Esophagus squamous epithelium (tissue), 5 donors: ENCODE measurements at places on chromosomes 5 and 9.
A peak's percentile ranks its signal among the peaks of the same experiment; 100 is the strongest.

DNA sequence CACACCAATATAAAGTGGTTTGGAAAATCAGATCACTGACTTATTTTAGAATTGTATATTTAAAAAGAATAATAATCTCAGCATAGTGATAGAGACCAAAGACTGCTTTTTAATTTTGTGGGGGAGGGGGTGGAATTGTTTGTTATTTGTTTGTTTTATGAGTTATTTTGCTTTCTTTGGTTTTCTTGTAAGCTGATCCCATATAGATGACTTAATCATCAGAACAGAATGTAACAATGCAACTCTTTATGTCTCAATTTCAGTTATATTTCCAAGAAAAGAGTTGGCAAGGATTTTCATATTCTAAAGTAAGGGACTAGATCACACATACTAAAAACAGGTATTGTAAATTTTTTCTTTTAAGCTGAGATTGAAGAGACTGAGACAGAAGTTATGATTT is 984.9 kb downstream of the TLE4 start:
- DNase-seq = no peak

- no peak for DNase-seq
These were observed 233.2 kb upstream of the RFX3 start for GRCh38 chr9:3758816-3759576.

DNA sequence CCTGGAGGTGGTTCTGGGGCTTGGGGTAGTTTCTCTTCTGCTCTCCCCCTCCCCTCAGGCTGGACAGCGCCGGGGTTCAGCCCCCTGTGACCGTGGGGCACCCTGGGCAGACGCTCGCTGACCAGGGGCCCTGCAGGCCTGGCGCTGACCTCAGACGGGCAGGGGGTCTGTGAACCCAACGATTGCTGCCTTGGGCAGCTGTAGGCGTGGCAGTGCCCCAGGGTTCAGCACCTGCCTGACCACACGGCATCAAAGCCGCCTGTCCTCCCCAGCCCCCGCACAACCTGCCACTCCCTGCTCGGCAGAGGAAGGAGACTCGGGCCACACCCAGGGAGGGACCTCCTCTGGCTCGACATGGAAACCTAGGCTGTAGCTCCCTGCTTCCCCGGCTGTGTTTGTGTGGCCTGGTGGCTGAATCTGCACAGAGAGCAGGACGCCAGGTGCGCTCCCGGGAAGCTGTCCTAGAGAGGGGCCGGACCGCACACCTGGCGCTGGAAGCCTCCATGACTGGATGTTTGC is 12.2 kb downstream of the LCN12 start:
- DNase-seq = no peak

- no peak for DNase-seq
These were observed 1079.3 kb upstream of the CDH9 start for GRCh38 chr5:28117691-28118090.

DNA sequence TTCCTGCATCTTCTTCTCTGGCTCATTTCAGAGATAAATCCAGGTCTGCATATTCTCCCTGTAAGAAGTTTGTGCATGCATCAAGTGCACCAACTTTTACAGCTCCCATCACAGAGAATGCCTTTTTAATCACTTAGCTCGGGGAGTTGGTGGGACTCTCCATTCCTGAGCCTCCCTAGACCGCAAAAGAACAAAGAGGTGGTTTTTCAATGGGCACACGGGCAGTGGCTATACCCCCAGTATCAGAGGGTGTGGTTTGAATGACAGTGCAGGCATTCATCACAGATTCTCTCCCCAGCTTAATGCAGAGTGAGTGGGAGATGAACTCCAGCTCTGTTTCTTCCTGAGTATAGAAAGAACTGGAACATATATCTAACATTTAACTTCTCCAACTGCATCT is 264.7 kb upstream of the NR4A3 start:
- DNase-seq = no peak

- DNase-seq = no peak
These were observed 125.5 kb downstream of the TENT4A start for GRCh38 chr5:6838736-6839135.

GRCh38 chr5:5387777-5388176 is 34.7 kb upstream of the ICE1 start:
- DNase-seq = no peak

DNA sequence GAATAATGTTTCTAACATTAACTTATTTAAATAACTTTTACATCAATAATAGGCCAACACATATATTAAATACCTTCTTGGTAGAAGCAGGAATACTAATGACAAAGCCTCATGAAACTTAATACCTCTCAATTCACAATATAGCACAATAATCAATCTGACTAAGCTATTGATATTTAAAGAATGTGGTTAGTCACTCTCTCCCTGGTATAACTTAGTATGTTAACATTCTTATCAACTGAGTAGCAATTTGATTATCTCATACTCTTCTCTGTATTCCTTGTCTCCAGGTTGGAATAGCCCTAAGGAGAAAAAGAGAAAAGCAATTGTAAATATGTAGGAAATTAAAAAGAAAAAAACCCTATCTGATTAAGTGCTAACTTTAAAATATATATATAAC is 4.9 kb upstream of the PGGT1B start:
- DNase-seq = no peak

DNA sequence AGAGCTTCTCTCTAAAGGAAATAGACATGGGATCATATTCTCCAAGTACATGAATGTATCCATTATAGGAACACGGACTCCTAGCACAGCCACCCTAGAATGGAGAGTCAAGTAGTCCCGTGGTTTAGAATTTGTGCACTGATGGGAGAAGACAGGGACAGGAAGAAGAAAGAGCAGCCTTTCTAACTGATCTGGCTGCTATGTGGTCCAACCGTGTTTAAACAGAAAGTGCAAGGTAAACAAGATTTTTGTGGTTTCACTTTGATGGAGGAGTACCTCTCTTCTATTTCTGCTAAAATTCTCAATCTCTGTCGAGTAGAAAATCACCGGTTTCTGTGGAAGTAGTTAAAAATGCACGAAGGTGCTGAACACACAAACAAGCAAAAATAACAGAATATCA is 171.3 kb downstream of the ST8SIA4 start:
- DNase-seq = no peak

DNA sequence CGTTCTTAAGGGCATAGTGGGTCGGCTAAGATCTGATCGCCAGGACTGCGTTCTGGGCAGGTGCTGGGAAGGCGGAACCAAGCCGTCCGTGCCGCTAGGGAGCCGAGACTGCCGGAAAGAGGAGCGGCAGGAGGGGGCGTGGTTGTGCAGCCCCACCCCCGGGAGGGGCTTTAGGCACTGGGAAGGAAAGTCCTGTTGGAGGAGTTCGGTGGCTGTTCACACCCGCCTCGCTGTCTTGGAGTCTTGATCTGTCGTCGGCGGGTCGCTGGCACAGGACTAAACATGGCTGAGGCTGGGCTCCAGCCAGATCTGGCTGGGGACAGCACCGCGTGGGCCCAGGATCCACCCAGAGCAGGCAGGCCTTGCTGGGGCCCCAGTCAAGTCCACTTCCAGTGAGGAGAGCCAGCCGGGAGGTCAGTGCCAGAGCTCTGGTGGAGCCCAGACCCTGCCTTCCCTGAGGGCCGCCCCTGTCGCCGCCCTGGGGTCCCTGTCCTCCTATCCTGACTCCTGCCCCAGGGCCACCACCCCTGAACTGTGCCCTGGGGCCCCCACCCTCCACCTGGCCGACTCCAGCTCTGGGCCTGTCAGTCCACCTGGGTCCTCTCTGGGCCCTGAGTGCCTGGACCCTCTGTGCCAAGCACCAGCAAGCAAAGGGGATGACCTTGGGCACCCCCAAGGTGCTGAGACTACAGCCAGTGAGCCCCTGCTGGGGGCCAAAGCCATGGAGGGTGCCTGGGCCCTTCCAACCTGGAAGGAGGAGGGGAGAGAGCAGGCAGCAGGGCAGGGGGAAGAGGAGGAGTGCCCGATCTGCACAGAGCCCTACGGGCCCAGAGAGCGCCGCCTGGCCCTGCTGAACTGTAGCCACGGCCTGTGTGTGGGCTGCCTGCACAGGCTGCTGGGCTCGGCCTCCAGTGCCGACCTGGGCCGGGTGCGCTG is 4.5 kb downstream of the RNF208 start:
- no peak for DNase-seq

DNA sequence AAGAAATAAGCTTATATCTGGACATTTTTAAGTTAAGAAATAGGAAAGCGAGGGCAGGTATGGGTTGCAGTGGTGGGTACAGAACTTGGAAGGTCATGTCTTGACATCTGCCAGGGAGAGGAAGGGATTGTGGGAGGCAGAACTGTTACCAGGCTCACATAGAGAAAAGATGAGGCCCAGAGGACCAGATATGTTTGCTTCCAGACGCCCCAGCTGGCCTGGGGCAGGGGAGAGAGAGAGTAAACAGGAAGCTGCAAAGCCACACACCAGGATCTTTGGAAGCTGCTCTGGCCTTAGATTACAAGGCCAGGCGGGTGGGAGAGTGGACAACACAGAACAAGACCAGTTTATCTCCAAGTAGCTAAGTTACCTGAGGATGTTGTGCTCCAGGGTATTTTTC is 71.2 kb downstream of the MARCHF11 start:
- DNase-seq = no peak

DNA sequence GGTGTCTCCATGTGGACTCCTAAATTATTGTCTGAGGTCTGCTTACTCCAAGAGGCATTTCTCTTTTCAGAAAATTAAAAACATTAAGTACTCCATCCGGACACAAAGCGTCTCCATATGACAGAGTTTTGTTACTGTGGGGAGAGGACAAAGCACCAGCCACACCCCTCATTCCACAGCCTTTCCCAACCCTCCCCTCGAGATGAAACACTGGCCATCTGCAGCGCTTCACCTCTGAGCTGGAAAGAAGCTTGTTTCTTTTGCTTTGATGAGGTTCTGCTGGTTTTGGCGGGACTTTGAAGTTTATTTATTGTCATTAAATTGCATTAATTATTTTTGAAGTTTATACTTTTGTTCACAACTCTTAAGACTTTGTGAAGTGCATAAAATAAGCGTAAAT is 27.6 kb upstream of the NKD2 start:
- no peak for DNase-seq

- DNase-seq = peak; percentile 98
These were observed at the start of gene CKS2 for GRCh38 chr9:89310475-89311345. CKS2 (plus strand) TSS chr9:89311195; CDS start chr9:89311293, 98 bp downstream.

- no peak for DNase-seq
These were observed 2.0 kb downstream of the MAML1 start for GRCh38 chr5:179734536-179735164.

DNA sequence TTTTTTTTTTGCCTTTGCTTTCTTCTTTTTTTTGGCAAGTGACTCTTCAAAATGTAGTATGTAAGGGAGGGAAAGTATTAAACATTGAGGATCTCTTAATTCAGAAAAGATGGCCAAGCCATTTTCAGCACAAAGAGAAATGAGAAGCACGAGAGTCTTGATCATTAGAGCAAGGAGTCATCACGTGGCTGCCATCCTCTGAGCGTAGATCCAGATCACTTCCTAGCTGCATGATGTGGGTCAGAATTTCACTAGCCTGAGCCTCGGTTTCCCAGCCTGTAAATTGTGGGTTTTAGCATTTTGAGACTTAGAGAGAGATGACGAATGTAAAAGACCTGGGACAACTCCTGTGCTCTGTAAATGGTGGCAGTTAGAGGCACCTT is 312.9 kb downstream of the ARHGEF28 start:
- DNase-seq = no peak

GRCh38 chr5:173764332-173765028 is 123.7 kb upstream of the CPEB4 start:
- DNase-seq = no peak

- DNase-seq = no peak
These were observed 3.0 kb upstream of the CCNG1 start for GRCh38 chr5:163434401-163434866.

GRCh38 chr9:91474656-91475055 is 51.0 kb upstream of the NFIL3 start:
- DNase-seq = no peak

- DNase-seq = no peak
These were observed 30.4 kb downstream of the PRDM6 start for GRCh38 chr5:123119334-123119986.

GRCh38 chr9:79674052-79674777 is 102.5 kb downstream of the TLE4 start:
- DNase-seq = no peak

GRCh38 chr9:76594764-76595424 is 135.9 kb downstream of the GCNT1 start:
- DNase-seq = no peak

- no peak for DNase-seq
These were observed 59.7 kb downstream of the GNA14 start for GRCh38 chr9:77588271-77588937.

- no peak for DNase-seq
These were observed 2.4 kb upstream of the IL7R start for GRCh38 chr5:35854248-35854647.

DNA sequence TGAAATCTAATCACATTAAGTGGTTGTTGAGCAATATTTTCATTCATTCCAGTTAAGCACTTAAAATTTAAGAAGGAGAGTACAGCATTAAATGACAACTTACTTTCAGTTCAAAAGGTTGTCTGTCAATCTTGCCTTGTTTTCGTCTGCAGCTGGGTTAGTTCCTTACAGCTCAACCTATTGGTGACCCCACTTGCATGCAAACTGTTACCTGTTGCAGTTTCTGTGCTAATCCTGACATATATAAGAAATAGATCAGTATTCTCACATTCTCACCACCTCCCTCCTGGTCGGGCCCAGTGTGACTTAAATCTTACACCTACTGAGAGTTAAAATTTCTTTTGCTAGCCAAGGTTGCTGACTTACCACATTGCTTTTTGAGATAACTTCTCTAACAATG is 191.8 kb upstream of the SMC2 start:
- no peak for DNase-seq

GRCh38 chr9:69236188-69236587 is 62.1 kb downstream of the TJP2 start:
- no peak for DNase-seq

GRCh38 chr5:442335-443238 is at the start of gene EXOC3:
EXOC3 (plus strand) TSS chr5:443176; CDS start chr5:446206, 3,030 bp downstream.
- DNase-seq = no peak

DNA sequence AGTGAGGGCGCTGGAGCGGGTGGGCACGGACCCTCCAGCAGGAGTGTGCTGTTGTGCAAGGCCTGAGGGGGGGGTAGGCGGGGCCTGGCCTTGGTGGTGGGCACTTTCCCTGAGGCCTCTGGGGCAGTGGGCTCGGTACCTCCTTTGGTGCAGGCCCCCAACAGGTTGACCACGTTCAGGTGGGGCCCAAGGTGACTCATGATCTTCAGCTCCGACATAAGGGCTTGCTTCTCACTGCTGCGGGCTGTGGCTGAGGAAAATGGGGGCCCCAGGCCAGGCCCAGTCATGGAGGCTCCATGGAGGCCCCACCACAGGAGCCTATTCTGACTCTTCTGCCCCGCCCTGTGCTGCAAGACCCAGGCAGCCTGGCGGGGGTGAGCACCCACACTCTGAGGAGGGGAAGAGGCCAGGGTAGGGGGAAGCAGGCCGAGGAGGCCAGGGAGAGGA is 31.5 kb downstream of the PDGFRB start:
- no peak for DNase-seq

- no peak for DNase-seq
These were observed 182.9 kb downstream of the SREK1 start for GRCh38 chr5:66327008-66327407.

- no peak for DNase-seq
These were observed 19.8 kb downstream of the SLC6A18 start for GRCh38 chr5:1244976-1245375.

DNA sequence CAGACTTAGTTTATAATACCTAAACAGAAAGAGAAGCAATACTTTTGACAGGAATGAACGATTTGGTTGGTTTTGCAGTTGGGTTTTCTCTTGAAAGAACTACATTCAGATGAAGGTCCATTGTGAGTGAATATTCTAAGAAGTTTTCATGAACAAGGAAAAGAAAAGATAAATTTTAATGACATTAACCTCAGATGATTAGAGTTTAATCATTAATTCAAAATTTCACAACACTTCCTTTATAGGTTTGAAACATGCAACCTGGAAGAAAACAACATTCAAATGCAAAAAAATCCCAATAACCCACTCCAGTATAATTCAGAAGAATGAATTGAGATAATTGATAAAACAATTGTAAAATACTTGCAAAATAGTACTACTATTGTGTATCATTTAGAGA is 23.8 kb downstream of the EQTN start:
- DNase-seq = no peak
